Right ventricle myocardium inferior (tissue), 1 donor: ENCODE measurements at places on chromosomes 1 and 21.

GRCh38 chr1:11531314-11531870, 52.4 kb downstream of the DISP3 start:
- no peak for DNase-seq

DNA sequence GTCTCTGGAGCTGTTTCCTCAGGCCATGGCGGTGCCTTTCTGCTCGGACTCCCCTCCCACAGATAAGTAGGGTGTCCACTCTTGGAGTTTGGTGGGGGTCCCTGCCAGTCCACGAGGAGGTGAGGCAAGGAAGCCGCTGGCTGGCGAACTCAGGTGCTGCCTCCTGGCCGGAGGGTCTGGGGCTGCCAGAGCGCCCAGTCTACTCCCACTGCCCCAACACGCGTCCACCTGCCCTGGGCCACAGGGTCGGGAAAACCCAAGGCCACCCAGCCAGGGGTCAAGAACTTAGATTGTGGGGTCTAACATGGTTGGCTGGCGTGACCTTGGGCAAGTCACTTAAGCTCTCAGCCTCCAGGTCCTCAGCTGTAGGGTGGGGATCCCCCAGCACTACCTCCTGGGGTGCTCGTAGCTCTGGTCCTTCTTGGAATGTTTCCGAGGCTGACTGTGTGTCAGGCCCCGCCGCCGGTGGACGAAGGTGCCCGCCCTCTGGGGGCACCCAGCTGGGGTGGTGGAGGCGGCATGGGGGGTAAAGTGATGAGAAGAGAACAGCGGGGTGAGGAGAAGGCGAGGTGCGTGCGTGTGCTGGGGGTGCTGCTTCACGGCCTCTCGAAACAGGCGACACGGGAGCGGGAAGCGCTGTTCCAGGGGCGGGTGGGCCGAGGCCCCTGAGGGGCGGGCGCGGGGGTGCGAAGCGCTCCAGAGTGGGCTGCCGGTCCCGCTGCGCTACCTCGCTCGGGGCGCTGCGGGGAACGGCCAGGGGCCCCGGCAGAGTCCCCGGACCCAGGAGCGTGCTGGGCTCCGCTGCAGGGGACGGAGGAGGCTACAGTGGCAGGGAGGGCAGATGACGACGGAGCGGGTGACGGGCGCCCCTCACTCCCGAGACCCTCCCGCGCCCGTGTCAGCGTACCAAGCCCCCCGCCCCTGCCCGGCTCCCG, 1.2 kb downstream of the SH2D5 start:
- no peak for DNase-seq

GRCh38 chr1:165169028-165169427, 187.5 kb downstream of the LMX1A start:
- DNase-seq: no peak

GRCh38 chr1:159985473-159985872, 31.4 kb upstream of the SLAMF9 start:
- no peak for DNase-seq

DNA sequence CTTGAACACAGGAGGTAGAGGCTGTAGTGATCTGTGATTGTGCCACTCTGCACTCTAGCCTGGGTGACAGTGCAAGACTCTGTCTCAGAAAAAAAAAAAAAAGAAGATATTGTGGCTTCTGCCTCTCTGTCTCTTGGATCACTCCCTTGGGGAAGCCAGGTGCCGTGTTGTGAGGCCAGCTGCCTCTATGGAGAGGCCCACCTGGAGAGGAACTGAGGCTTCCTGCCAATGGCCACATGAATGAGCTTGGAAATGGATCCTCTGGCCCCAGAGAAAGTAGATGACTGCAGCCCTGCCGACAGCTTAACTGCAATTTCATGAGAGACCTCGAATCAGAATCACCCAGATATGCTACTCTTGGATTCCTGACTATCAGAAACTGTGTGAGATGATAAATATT, 19.7 kb upstream of the AK2 start:
- DNase-seq: no peak

- DNase-seq: no peak
Measured at GRCh38 chr1:208256091-208256490, 11.9 kb upstream of the PLXNA2 start.

DNA sequence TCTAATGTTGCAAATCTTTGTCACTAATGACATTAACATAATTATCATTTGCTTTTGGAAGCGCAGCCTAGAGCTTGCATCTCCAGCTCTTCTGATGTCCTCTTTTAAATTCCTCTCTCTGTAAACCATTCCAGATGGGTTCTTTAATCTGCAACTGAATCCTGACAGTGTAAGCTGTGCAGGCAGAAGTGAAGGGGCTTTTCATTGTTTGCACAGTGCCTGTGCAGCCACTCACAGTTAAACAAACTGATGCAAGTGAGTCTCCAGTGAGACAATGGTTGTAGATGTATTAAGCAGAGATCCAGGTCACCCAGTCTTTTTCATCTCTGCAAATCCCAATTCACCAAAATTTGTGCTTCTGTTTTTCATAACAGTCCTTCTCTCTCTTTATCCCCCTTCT, 22.5 kb upstream of the FCRL5 start:
- no peak for DNase-seq

GRCh38 chr1:52142220-52143183, 613 bp downstream of the ZFYVE9 start:
- peak; percentile 76 for DNase-seq

- peak; percentile 78 for DNase-seq
Measured at GRCh38 chr1:230772457-230773395, 25.5 kb downstream of the CAPN9 start.

GRCh38 chr1:59994302-59995198, 68.0 kb upstream of the CYP2J2 start:
- no peak for DNase-seq

DNA sequence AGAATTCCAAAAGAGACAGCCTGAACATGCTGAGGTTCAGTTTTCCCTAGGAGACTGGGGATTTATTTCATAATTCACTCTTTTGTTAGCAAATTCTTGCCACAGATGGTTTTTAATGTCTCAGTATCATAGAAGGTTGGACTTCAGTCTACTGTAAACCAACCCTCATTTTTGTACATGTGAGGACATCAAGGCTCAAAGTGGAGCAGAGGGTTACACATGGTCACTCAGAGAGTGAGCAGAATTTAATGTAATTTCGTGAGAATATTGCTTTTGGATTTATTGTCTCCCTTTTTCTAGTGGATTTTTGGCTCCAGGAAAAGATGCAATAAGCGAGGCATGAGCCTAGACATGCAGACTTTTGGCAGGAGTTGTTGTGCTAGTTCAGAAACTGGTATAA, 210.8 kb upstream of the JUN start:
- no peak for DNase-seq

GRCh38 chr1:171742577-171742922, 685 bp upstream of the VAMP4 start:
- no peak for DNase-seq

GRCh38 chr1:33348676-33349080, 27.8 kb upstream of the A3GALT2 start:
- DNase-seq: no peak

GRCh38 chr1:222047366-222047765, 305.5 kb upstream of the DUSP10 start:
- no peak for DNase-seq

DNA sequence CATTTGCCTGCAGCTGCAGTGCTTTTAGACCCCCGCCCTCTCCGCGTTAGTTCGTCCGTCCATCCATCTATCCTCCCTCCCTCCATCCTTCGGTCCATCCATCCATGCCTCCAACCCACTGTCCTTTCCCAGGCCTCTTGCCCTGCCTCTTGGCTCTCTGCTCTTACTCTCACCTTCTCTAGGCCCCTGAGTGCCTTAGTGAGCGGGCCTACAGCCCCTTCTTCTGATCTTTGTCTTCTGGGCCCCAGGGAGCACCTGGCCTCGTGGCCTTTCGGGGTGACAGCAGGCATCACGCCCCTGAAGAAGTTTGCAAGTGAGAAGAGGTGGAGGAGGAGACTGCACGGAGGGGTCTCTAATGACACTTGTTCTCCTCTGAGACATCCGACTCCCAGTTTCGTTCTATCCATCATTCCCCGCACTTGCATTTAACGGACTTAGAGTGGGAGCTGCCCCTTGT, 842 bp downstream of the ATXN7L2 start:
- no peak for DNase-seq

- DNase-seq: no peak
Measured at GRCh38 chr1:181484821-181485220, 1.5 kb downstream of the CACNA1E start.

DNA sequence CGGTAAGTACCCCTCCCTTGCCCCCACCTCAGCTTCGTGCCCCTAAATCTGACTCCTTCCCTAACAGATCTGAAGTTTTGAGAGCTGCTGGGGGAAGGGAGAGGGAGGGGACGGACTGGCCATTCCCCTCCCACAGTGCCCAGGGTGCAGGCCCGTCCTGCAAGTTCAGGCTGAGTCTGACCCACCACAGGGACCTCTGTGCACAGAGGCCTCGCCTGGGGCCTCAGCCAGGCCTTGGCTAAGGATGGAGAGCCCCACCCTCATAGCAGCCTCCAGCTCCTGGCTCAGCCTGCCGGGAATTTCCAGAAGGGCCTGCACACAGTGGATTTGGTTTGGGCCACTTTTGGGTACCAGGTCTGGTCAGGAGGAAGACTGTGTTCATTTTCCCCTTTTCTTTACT, 31.2 kb upstream of the TNFRSF1B start:
- no peak for DNase-seq

DNA sequence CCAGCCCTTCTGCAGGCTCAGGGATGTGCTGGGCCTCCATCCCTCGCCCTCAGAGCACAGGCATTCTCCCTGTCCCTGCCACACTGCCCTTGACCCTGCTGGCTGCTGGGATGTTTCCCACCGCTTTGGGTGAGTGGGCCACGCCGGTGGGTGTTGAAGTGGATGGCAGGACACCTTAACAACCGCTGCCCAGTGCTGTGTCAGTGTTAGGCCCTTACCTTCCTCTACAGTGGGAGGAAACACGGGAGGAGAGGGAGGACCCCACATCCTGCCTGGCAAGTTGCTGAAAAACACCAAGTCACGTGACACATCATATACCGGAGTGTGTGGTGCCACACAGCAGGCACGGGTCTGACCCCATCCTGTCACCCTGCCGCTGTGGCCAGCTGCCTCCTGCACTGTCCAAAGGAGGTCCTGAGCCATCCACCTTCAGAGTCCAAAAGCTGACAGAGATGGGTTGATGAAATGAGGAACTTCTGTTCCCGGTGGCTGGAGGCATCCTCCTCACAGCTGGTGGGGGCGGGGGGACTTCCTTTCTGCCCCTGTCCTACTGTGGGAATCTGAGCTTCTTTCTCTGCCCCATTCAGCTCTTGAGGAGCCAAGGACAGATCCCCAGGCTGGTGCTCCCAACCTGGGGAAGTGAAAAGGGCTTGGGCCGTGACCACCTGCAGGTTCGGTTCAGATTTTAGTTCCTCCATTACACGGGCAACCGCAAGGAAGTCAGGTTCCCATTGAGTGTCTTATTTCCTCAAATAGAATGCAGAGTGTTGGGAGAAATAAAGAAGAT, 3.2 kb upstream of the THEMIS2 start:
- peak; percentile 68 for DNase-seq
